GM23338 (cell line): ENCODE measurements at places on chromosomes 1 and 21.

DNA sequence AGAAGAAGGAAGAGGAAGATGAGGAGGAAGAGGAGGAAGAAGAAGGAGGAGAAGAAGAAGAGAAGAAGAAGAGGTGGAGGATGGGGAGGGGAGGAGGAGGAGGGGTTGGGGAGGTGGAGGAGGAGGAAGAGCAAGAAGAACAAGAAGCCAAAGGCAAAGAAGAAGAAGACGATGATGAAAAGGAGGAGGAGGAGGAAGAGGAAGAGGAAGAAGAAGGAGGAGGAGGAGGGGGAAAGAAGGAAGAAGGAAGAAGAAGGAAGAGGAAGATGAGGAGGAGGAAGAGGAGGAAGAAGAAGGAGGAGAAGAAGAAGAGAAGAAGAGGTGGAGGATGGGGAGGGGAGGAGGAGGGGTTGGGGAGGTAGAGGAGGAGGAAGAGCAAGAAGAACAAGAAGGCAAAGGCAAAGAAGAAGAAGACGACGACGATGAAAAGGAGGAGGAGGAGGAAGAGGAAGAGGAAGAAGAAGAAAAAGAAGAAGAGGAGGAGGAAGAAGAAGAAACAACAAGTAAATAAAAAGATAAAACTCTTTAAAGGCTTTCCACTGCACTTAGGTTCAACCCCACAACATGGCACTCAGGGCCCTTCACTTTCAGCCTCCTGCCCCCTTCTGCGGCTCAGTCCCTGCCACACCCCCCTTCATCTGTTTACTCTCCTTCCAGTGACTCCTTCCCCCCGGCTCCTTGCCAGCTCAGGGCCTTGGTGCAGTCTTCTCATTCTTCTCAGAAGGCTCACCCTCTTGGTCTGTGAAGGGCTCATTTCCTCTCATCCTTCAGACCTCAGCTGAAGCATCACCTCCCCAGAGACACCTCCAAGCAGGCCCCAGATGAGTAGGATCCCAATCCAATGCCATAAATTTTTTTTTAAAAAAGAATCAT, 114.0 kb downstream of the KCNN3 start:
- DNase-seq: no peak

DNA sequence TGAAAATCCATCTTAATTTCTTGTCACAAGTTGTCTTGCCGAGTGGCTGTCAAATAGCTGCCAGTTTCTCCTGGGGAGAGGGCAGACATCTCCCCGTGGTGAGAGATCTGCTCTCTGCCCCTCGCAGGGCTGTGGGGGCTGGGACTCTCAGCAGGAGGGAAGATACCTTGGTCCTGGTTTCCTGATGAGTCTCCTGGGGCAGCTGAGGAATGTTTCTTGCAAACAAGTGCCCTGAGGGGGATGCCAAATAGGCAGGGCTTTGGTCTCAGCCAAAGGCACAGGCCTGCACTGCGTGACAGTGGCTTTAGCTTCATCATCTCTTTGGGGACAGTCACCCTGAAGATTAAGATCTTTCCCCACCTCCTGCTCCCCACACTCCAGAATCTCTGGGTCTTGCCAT, 40.9 kb downstream of the SYT6 start:
- DNase-seq: no peak

GRCh38 chr1:201911826-201912571, 23.3 kb downstream of the SHISA4 start:
- no peak for DNase-seq

GRCh38 chr1:101507547-101507971, 270.7 kb downstream of the S1PR1 start:
- no peak for DNase-seq

GRCh38 chr1:213983493-213984386, 4.0 kb upstream of the PROX1 start:
- peak; percentile 63 for DNase-seq

GRCh38 chr1:222009105-222009730, 267.3 kb upstream of the DUSP10 start:
- DNase-seq: peak; percentile 61

GRCh38 chr1:55775007-55775406, 559.8 kb upstream of the USP24 start:
- no peak for DNase-seq

- DNase-seq: no peak
These were observed 291.8 kb downstream of the DISC1 start for GRCh38 chr1:231918239-231919015.

DNA sequence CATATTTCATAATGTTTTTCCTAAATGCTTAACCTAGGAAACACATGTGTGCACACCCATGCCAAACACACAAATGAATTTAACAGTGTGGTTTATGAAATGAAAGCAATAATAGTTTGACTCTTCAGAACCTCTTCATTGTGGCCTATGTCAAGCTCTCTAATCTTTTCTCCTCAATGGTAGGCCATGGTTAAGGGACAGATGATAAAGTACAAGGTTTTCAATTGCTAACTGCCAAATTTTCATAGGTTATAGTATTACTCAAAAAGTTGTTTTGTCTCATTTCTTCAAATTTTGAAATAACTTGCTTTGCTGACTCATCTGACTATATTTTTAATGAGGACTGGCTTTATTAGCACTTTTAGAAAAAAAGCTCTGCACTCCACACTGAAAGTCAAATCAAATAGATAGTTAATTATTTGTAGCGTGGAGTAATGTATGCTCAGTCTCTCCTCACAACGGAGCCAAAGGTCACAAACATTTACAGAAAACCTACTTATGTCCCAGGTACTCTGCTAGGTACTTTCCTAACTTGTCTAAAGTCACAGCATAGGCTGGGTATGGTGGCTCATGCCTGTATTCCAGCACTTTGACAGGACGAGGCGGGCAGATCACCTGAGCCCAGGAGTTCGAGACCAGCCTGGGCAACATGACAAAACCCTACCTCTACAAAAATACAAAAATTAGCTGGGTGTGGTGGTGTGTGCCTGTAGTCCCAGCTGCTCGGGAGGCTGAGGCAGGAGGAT, 3.0 kb upstream of the ADCY10 start:
- DNase-seq: no peak

DNA sequence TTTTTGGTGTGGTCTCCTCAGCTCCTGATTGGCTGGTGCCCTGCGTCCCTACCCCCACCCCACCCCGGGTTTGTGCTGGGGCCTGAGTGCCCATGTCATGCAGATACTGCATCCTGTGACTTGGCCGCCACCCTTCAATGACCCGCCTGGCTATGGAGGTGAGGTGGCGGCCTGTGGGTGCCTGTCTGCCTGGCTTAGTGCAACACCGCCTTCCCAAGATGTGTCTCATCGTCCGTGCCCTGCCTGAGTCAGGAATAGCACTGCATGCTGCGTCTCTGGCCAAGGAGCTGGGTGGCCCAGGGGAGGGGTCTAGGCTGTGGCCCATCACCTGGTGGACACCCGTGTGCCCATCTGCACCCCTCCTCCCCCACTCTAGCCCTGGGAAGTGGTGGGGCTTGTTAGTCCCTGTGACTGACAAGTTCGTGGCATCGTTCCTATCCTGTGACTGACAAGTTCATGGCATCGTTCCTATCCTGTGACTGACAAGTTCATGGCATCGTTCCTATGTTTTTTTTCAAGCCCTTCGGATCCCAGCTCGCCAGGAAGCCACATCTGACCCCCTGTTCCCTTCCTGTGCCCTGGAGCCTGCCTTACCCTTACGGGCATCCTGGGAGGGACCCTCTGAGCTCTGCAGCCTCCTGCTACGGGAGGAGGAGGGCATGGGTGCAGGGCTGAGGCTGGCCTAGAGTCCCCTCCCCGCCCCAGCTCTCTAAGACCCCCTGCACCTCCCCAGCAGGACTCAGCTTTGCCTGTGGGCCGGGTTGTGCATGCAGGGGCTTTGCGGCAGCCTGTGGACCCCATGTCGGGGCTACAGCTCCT, 7.5 kb downstream of the SLX9 start:
- DNase-seq: no peak

DNA sequence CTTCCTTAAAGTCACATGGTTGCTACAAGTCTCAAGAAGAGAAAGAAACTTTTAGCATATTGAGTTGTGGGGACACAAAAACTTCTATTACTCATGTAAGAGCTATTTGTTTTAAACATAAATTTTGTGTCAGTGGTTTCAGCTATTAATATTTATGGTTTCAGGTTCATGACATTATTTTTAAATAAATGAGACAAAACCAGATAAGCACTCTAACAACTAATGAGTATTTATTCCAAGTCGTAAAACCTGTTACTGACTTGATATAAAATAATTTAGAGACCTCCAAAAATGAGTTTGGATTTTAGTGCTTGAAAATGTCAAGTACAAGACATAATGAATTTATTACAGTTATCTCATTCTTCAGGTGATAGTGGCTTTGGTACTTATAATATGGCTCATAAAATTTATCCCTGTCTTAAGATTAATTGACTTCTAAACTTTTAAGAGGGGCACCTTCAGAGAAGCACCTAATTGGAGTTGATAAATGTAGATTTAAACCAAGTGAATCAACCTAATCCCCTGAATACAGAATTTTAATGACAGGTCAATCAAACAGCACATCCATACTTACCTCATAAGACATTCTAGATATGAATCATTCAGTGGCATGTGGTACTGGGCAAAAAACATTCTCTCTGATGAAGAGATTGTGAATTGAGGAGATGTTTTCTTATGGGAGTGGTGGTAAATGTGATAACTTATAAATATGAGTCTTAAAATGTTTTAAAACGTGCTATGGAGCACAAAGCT, 167.7 kb upstream of the PTGFR start:
- DNase-seq: no peak

DNA sequence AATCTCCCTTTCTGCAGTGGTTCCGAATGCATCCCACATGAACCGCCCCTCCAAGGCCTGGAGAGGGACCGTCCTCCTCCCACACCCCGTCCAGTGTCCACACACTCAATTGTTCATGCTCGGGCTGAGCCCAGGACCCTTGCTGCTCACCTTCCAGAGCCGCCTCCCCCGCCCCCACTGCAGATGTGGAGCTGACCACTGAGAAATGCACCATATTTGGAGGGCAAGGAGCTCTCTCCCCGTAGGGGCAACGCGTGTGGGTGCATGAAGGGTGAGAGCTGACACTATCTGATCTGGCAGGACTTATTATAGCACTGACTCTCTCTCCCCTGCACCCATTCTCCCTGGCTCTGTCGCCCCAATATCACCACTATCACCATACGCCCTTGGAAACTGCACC, 4.0 kb upstream of the S100A3 start:
- no peak for DNase-seq

DNA sequence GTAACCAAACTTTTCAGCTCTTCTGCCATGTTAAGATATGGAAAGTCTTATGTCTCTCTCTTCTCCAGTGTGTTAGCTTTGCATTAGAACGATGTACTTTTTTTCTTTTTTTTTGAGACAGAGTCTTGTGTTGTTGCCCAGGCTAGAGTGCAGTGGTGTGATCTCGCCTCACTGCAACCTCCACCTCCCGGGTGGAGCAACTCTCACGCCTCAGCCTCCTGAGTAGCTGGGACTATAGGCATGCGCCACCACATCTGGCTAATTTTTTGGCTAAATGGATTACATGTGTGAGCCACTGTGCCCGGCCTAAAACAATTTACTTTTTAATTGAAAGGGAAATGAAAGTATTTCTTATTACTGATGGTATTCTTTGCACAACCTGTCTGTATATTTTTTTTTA, 35.8 kb downstream of the SPEN start:
- no peak for DNase-seq

GRCh38 chr1:111563619-111564018, 56.0 kb upstream of the RAP1A start:
- DNase-seq: no peak

GRCh38 chr1:20095564-20096434, 23.5 kb downstream of the PLA2G2D start:
- no peak for DNase-seq

GRCh38 chr1:4718071-4718470, 63.7 kb downstream of the AJAP1 start:
- DNase-seq: no peak

- no peak for DNase-seq
These were observed 60.0 kb downstream of the APCS start for GRCh38 chr1:159647616-159648015.

GRCh38 chr1:23421753-23422240, 2.8 kb downstream of the TCEA3 start:
- no peak for DNase-seq

DNA sequence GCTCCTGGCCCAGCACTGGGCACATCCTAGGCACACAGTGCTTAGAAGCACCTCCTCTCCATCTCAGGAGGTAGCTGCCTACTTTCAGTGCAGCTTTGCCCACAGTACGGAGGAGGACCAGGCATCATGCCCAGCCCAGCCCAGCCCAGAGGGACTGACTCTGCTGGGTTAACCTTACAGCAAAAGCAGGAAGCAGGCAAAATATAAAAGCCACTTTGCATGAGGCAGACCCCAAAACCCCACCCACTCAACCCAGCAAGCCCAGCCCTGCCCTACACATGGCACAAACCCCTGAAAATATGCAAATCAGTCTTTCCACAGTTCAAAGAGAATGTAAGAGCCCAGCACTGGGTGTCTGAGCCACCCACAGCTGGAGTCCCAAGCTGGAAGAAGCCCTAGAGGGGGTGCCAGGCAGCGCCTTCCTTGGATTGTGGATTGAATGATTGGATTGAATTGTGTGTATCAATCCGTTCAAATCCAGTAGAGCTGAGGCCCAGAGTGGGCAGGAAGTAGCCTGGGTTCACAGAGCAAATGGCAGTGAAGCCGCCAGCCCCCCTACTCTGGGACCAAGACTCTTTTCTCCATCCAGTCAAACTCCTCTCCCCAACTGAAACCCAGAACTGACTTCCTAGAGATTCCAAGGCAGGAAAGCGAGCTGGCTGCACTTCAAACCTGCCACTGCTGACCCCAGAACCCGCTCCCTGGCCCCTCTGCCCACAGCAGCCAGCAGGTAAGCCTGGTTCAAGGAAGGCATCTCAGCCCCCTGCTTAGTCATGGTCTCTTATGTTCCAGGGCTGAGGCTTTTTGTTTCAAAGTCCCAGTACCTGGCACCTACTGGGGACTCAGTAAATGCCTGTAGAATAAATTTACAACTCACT, 117.7 kb downstream of the LACTBL1 start:
- no peak for DNase-seq

- DNase-seq: no peak
These were observed 38.5 kb downstream of the HUNK start for GRCh38 chr21:31911138-31911907.

GRCh38 chr1:36372617-36373016, 13.1 kb downstream of the STK40 start:
- peak; percentile 58 for DNase-seq

DNA sequence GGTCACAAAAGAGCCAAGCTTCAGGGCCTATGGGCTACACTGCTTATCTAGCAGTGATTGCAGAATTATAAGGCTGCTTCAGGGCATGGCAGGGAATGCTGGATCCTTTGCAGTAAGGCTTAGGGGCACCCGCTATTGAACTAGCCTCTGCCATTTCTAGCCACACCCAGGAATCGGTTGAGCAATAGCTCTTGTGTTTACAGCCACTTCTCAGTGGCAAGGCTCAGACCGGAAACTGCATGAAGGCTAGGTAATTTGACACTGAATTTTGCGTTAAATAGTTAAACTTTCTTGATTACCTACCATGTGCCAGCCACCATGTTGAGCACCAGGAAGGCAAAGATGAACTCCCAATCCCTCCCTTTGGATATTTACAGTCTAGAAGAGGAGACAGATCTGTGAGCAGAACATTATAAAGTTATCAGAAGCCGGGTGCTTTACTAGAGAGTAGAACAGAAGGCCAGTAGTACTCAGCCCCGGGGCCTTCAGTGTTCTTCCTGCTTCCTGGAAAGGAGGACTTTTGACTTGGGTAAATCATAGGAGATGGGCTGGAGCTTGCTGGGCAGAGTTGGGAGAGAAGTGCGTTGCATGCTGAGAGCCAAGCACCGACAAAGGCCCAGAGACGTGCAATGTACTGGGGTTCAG, 98.6 kb upstream of the LPGAT1 start:
- DNase-seq: peak; percentile 60
